Stimulated activated CD4-positive, alpha-beta T cell treated with anti-CD3 and anti-CD28 coated beads, Interleukin-1b, Interleukin-23, amount 100 ng/mL, for 1 hour (primary cell): ENCODE measurements at places on chromosomes 11 and 22.

- DNase-seq: no peak
Observed at GRCh38 chr11:123216249-123216648, 21.2 kb upstream of the CLMP start.

DNA sequence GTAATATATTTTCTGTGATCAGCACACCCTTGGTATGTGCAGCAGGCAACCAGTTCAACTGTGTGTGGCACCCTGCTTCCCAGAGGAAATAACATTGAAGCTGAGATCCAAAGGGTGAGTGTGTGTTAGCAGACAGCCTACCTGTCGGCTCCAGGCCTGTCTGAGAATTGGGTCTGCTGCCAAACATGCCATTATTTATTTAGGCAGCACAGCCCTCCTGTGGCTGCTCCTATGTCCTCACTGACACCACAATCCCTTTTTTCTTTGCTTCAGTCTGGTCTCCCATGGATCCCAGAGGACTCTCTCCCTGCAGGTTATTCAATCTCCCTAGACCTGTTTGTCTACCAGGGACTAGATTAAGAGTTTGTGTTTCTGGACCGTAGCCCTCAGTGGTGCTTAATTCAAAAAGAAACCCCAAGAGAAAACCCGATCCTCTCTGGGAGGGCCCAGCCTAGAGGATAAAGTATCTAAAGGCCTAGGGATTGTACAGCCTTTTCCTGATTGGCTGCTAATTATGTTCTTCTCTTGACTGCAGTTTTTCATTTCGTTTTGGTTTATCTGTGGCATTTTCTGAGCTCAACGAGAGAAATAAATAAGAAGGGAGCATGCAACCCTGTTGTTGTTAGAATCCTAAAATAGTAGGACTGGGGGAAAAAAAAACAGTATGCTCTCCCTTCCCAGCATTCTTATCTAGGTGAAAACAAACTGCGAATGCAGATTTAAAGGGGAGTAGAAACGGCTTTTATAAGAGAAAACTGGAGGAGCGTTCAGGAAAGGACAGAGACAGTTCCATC lies 24.1 kb downstream of the KCNE3 start:
- DNase-seq: no peak

DNA sequence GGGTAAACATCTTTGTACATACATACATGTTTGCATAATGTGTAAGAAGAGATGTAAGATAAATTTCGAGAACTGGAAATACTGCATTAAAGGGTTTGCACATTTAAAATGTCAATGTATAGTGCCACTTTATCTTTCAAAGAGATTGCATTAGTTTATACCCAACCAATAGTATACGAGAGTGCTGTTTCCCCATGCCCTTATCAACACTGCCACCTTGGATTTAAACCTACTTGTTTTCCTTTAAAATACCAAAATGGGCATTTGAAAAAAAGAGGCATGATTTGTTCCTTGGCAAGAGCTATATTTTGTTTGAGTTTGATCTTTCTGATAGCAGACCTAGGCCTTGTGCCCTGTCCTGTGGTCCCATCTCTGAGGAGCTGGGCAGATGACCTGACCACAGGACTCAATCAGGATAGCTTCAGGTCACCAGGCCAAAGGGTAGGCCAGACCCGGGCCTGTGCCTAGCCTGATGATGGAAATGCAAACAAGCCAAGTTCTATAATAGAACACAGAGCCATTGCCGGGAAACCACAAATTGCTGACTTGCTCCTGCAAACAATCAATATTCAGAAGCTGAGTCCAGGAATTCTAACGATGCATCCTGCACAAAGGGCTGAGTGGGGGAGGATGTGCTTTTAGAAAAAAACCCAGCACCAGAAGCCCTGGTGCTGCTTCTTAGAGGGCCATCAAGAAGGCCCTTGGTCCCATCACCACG lies 16.9 kb upstream of the ALG8 start:
- no peak for DNase-seq

DNA sequence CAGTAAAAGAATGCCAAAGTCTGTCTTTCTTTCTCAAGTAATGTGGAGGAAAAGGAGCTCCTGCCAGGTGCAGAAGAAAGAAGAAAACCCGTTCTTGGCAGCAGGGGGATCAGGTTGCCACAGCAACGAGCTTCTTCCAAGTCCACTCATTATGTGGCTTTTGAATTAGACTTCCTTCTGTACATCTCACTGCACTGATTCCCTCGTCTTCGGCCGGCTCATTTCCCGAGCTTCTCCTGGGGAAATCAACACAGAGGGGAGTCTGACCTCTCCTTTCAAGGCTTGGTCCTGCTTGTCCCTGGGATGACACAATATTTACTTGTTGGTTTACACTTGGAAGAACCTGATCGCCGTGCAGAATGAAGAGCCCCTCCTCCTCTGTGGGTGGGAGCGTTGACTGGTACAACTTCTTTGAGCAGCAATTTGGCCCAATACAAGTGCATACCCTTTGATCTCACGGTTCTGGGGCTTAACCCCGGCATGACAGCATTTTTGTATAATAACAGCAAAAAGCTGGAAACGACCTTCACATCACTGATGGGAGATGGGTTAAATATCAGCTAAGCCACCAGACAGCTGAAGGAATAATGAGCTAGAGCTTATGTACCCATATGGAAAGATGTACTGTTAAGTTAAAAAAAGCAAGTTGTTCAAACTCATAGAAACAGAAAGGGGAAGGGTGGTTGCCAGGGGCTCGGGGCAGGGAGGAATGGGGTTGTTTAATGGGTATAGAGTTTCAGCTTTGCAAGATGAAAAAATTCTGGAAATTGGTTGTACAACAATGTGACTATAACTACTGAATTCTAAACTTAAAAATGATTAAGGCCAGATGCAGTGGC lies 35.4 kb downstream of the MCHR1 start:
- DNase-seq: no peak
